Breast epithelium (tissue), 4 donors: ENCODE measurements at places on chromosomes 11 and 22. TPM values are rescaled to one million over a fixed set of nuclear protein-coding genes. Genes with fewer than 3 reads are reported as not detected.

NXPE4 gene
- total RNA-seq: 0.29 TPM

GRCh38 chr11:26062660-26063059, 269.3 kb upstream of the ANO3 start:
- no peak overlapping the region for H3K4me3 ChIP-seq
- H3K27ac ChIP-seq: no peak overlapping the region
- no peaks in the 10 kb centered on the region for H3K36me3 ChIP-seq
- no peak for DNase-seq
- H3K4me1 ChIP-seq: no peaks in the 10 kb centered on the region

- DNase-seq: no peak
- no peaks in the 10 kb centered on the region for H3K4me1 ChIP-seq
- H3K4me3 ChIP-seq: no peak overlapping the region
Observed at GRCh38 chr11:47955061-47955755, 25.2 kb upstream of the PTPRJ start.

MRGPRX3 gene
- not detected for total RNA-seq

GRCh38 chr22:30273711-30274436, 7.2 kb upstream of the OSM start:
- H3K4me3 ChIP-seq: no peak overlapping the region
- H3K4me1 ChIP-seq: no peaks in the 10 kb centered on the region
- H3K36me3 ChIP-seq: no peaks in the 10 kb centered on the region
- no peak for DNase-seq
- no peaks in the 10 kb centered on the region for H3K27me3 ChIP-seq
- H3K27ac ChIP-seq: no peak overlapping the region

INTS4 gene
- 58.4 TPM for total RNA-seq

DNA sequence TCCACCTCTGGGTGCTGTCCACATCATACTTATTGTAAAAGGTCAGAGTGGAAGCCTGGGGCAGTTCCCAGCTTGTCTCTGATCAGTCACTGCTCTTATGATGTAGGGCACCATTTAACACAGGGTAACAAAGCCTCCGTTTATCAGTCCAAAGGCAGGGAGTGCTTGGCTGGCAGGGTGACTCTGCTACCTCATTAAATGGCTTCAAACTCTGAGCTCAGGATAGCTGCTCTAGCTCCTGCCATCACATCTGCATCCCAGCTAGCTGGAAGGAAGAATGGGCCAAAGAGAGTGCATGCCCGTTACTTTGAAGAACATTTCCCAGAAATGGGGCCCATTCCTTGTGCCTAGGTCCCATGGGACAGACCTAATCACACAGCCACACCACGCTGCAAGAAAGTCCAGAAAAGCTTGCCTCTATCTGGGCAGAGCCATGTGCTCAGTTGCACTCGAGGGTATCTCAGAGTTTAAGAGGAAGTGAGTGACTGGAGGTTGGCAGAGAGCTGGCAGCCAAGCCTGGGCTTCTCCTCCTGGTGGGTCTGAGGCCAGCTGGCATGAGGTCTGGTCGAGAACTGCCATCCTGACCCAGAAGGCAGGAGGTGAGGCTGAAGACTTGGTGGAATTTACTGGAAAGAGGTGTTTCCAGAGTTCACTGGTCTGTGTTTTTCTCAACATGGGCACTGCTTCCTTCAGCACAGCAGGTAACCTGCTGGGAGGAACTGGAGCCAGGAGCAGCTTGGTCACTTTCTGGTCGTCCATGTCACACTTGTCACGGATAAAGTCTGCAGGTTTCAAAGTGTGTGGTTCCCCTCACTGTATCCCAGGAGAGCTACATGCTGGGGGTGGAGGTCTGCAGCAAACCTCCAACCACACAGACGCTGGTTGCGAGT, 935.7 kb downstream of the BRD1 start:
- no peaks in the 10 kb centered on the region for H3K4me1 ChIP-seq
- no peak overlapping the region for H3K27ac ChIP-seq
- H3K36me3 ChIP-seq: no peaks in the 10 kb centered on the region
- DNase-seq: no peak
- H3K4me3 ChIP-seq: no peak overlapping the region
- H3K27me3 ChIP-seq: no peaks in the 10 kb centered on the region

NEU3 gene
- 11.8 TPM for total RNA-seq

TSGA10IP gene
- total RNA-seq: not detected
